ENCODE measurements at places on chromosomes 2 and 18. TPM values are rescaled to one million over a fixed set of nuclear protein-coding genes. Genes with fewer than 3 reads are reported as not detected.

GRCh38 chr2:9764153-9764778 lies 79.0 kb upstream of the TAF1B start:
- DNase-seq: peak; percentile 19

The TFPI gene
- total RNA-seq: 90.7 TPM

The RIT2 gene
- 5.1 TPM for total RNA-seq

GRCh38 chr18:29841631-29842030 lies 1200.9 kb downstream of the DSC3 start:
- DNase-seq: no peak

DNA sequence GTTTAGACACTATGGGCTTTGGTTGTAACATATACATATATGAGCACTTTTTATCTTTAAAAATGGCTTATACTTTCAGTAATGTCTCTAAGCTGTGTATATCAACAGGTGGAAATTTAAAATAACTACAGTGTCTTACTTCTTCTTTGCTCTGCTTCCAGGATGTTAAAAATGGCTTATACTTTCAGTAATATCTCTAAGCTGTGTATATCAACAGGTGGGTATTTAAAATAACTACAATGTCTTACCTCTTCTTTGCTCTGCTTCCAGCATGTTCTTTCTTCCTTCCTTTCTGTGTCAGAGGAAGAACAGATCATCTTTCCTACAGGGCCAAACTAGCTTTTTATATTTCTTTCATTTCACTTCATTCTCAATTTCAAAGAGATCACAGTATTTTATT lies 689.6 kb downstream of the EPHA4 start:
- DNase-seq: no peak

- no peak for DNase-seq
These were observed 222.6 kb downstream of the INSIG2 start for GRCh38 chr2:118310681-118311429.

The PPP1R1C gene
- 3.3 TPM for total RNA-seq

GRCh38 chr2:232567721-232568120 lies 17.2 kb downstream of the EIF4E2 start:
- DNase-seq: no peak

- DNase-seq: no peak
These were observed 77.7 kb downstream of the GDF7 start for GRCh38 chr2:20744366-20745335.

The C2orf80 gene
- not detected for total RNA-seq

- no peak for DNase-seq
These were observed 35.2 kb upstream of the MLPH start for GRCh38 chr2:237451643-237452469.

The MAP3K19 gene
- total RNA-seq: not detected

DNA sequence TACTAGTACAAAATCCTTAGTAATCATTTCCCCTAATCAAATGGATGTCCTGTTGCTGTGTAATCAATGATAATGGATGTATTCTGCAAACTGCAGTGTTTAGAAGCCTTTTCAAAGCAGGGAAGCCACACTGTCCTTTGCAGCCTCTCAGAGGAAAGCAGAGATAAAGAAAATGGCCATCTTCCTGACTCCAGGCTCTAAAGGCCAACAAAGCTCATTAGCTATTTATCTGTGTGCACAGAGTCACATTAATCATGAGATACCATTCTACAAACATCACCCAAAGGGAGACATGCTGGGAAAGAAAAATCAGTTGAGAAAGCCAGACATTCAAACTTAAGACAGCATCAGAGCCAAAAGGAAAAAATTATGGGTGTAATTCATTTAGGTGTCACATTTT lies 165.0 kb downstream of the RAD51AP2 start:
- no peak for DNase-seq

The SCYGR4 gene
- not detected for total RNA-seq

The PTPRM gene
- 17.6 TPM for total RNA-seq

DNA sequence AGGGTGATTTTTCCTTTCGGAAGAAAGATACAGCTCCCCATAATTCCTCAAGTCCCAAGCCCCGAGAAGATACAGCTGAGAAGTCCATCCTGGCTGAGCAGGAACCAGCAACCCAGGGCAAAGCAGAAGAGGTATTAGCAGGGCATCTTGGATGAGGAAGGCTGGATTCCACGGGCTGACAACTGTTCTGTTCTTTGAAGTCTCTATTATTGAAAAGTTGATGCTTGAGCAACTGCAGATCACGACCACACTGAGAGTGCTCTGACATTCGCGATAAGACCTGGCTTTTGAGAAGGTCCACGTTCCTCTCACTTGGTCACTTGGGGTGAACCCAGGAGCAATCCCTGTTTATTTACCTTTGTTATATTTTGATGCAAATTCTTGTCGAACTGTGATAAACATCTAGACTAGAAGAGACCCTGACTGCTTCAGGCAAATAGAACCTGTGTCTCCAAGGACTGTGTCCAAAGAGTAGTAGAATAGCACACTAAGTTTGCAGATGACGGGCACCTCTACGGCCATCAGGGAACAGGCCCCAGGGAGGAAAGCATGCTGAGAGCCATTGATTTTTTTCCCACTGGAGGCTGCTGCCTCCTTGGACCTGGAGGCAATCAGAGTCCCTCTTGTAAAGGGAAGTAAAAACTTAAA lies 133.1 kb downstream of the ARL4C start:
- no peak for DNase-seq

The SLC5A7 gene
- not detected for total RNA-seq

- DNase-seq: peak; percentile 63
These were observed 31.5 kb downstream of the NOL10 start for GRCh38 chr2:10658041-10658913.

- peak; percentile 58 for DNase-seq
These were observed 142.4 kb downstream of the CAPN13 start for GRCh38 chr2:30664761-30665358.

The CABLES1 gene
- total RNA-seq: 11.7 TPM

The BCL2 gene
- 2.9 TPM for total RNA-seq

The SCG2 gene
- total RNA-seq: 0.62 TPM

The CCDC74A gene
- total RNA-seq: 25.7 TPM

The AGAP1 gene
- 7.0 TPM for total RNA-seq

The SLC16A14 gene
- 2.5 TPM for total RNA-seq

GRCh38 chr2:72927619-72928550 lies 10.6 kb downstream of the EMX1 start:
- DNase-seq: no peak

DNA sequence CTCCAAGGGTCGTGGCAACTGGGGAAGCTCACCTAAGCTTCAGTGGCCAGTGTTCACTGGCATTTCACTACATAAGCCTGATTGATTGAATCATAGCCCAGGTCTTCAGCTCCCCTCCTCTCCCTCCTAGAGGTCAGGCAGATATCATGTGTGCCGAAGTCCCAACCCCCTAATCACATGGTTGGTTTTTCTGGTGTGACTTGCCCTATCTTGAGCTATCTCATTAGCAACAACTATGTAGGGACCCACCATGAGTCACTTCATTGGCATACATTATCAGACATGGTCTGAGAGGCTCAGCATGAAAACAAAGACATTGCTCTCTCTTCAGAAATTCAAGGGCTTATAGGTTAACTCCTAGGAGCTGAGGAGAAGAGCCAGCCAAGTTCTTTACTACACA lies 76.8 kb downstream of the LYPD1 start:
- no peak for DNase-seq

DNA sequence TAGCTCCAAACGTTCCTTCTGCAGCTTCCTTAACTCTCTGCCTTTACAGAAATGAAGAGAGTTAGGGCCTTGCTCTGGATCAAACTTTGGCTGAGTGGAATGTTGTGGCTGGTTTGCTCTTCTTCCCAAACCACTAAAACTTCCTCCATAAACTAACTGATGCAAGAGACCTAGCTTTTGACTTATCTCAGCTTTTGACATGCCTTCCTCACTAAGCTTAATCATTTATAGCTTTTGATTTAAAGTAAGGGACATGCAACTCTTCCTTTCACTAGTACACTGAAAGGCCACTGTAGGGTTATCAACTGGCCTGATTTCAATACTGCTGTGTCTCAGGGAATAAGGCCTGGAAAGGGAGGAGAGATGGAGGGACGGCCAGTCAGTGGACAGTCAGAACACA lies 8.3 kb downstream of the PXDN start:
- DNase-seq: no peak

The TLX2 gene
- total RNA-seq: not detected

The SERTAD2 gene
- 6.9 TPM for total RNA-seq

DNA sequence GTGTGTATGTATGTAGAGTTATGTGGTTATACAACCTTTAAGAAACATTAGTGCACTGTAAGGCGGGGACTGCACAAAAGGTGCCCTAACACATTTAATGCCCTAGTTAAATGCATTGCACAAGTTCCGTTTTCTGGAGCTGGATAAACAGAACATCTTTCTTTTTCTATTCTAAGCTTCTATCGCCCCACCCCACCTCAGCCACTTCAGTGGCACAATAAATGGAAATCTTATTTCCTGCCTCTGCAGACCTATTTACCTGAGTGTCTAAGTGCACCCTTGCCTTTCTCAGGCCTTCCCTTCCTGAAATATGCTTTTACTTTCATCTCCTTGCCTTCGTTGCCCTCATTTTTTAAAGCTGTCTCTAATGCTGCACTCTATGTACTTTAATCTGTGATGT lies 123.5 kb downstream of the TANC1 start:
- DNase-seq: no peak

The ELAC1 gene
- total RNA-seq: 5.2 TPM

The HOXD1 gene
- total RNA-seq: not detected

The NCKAP5 gene
- 0.08 TPM for total RNA-seq

The TEX261 gene
- total RNA-seq: 45.2 TPM

DNA sequence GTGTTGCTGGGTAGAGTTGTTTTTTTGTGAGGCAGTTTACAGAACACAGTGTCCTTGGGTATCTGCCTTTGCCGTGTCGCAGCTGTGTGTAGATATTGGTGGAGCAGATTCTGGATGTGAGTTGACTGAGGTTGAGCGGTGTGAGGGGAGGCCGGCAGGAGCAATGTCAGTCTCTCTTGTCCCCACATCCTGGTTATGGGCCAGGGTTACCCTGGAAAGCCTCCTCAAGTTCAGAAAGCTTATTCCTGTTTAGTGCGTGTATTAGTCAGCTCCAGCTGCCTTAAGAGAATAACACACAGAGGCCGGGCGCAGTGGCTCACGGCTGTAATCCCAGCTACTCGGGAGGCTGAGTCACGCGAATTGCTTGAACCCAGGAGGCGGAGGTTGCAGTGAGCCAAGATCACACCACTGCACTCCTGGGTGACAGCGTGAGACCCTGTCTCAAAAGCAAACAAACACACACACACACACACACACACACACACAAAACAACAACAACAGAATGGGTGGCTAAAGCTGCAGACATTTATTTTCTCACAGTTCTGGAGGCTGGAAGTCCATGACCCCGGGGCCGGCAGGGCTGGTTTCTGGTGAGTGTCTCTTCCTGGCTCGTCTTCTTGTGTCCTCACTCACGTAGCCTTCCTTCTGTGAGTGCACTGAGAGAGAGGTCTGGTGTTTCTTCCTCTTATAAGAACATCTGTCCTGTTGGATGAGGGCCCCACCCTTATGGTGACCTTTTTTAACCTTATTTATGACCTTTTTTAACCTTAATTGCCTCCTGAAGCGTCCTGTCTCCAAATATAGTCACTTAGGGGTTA lies 5.1 kb downstream of the NCK2 start:
- no peak for DNase-seq

DNA sequence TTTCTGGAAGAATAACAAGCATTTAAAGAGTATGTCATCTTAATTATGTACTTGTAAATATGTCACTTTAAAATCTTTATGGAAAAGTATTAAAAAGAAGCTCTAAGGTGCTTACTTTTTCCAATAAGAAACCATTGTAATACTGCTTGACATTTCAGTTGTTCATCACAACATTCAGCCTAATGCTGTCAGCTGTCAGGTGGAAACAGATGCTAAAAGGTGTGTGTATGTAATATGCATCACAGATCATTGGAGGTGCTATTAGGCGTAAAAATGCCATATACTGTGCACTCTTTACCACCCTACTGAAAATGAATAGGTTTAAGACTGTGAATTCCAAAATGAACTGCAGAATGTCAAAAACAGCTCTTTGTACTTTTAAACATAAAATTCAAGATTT lies 40.3 kb downstream of the METTL8 start:
- DNase-seq: no peak

GRCh38 chr2:12261986-12262680 lies 454.6 kb upstream of the TRIB2 start:
- DNase-seq: no peak
